ENCODE measurements at places on chromosomes 16 and 17.

DNA sequence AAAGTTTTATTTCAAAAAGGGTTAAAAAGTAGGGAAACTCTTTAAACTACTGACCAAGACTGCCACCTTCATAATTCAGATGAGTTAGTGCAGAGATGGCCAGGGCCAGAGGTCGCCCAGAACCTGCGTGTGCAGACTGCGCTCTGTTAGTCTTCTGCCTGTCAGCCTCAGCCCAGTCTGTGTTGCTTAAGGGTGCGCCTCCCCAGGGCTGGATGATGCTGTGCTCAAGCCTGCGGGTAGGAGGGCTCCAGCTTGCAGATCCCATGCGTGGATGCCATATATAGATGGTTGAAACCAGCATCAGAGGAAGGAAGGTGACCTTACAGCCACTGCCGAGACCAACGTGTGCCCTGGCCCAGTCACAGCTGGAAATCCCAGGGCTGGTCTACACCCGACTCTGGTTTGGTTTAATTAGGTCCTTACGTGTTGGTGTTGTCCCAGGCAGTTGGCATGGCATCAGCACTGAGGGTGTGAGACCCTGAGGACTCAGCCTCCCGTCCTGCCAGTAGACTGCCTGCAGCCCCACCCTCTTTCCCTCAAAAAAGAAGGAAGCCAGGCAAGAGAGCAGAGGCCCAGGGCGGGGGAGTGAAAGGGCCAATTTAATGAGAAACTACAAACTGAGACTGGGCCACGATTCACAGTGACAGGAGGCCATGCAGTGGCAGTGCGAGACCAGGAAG lies 27.7 kb downstream of the CDIP1 start:
- DNase-seq = peak; percentile 34

DNA sequence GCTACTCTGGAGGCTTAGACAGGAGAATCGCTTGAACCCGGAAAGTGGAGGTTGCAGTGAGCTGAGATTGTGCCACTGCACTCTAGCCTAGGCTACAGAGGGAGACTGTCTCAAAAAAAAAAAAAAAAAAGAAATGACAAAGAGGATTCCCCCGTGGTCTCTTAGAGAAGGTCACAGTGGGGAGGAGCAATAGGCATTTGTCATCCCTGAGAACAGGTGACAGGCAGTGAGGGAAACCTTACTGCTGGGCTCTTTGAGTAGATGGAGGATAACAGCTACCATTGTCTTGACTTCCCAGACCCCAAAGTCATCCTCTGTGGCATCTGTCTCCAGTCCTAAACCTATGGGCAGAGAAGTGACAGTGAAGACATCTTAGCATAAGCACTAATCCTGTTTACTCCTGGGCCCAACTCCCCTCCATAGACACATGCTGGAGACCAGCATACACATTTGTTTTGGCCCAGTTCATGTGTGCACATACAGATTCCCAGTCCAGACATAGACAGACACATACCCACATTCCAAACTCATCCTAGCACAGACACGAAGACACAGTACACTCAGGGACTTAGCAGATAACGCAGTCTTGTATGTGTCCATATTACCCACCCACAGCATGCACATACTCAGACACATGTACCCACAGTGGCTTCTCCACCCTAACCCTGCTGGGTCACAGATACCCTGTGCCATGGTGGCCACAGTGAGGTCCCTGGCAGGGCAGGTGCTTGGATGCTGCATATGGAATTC lies 2.7 kb downstream of the ESRP2 start:
- DNase-seq = no peak

DNA sequence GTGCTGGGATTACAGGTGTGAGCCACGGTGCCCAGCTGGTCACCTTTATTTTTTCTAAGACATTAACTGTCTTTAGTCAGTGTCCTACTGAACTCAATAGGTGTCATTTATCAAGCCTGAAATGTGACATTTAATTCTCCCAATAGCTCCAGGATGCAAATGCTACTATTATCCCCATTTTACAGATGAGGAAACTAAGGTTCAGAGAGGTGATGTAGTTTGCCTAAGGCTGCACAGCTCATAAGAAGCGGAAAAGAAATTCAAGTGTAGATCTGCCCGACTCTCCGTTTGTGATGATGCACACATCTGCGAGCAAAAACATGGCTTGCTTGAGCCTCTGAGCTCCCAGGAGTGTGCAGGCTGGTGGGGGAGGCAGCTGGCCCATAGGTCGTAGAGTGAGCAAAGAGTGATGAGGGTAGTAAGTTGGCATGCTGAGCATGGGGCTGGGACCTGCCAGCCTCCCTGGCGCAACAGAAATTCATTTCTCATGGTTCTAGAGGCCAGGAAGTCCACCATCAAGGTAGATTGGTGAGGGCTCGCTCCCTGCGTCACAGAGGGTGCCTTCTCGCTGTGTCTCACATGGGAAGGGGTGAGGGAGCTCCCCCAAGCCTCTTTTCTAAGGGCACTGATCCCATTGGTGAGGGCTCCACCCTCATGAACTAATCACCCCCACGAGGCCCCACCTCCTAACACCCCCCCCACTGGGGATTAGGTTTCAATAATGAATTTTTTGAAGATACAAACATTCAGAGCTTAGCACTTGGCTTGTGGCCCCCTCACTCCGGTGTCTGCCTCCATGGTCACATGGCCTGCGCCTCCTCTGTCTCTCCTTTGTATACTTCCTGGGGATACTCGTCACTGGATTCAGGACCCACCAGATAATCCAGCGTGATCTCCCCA lies 141.5 kb upstream of the PLCG2 start:
- no peak for DNase-seq

DNA sequence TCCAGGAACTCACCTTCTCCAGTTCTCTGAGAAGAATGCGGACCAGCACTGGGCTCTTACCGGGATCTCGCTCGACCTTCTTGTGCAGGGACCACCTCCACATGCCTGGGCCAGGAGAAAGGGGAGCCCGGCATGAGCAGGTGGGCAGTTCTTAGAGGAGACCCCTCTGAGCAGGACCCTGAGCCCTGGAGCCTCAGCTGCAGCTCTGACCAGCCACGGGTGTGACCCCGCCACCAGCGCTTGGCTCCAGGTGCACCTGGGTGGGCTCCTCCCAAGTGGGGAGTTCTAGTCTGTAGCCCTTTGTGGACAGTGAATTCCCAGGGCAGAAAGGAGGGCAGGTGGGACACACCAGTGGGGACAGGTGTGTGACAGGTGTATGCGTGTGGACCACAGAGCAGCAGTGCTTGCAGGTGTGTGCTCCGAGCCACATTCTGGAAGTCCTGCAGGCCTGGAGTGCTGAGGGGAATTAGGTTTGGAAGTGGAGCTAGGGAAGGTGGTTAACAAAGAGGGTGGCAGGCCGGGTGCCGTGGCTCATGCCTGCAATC lies 28.9 kb downstream of the PIK3R6 start:
- no peak for DNase-seq

GRCh38 chr16:29777576-29778350 lies at the start of gene ZG16:
Gene ZG16 (plus strand): TSS chr16:29778256. CDS start chr16:29779267, 1,011 bp downstream.
- no peak for DNase-seq

DNA sequence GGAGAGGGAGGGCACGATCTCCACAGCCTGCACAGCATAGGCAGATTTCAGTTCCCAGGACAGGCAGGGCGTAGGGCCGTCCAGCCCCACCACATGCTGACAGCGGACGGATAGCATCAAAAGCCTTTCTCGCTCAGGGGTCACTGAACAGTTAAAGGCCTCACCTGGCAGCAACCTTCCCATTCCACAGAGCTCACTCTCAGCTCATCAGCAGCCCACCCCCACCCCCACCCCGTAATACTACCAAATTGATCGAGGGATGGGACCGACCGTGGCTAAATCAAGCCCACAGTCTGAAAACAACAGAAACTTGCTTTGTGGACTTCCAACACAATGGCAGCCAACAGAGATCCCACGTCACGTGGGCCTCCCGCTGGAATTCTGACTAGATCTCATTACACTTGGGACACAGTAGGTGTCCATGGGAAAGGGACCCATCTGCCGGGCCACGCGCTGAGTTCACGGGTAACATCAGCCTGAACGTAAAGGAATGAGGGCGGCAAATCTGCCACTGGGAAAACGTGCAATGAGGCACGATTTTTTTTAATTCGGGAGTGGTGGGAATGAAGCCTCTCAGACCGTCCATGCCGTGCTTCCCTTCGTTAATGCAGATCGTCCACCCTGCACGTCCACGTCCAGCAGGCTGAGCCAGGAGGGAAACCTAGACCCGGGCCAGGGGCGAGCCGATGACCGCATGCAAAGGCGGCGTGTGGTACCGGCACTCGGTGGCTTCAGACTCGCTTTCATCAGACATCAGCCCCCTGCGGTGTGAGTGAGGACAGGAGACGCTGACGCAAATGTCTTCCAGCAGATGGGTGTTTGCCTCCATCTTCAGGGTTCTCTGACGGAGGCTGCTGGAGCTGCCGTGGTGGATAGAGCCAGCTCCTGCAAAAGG lies 92.1 kb downstream of the TBC1D16 start:
- DNase-seq = no peak

DNA sequence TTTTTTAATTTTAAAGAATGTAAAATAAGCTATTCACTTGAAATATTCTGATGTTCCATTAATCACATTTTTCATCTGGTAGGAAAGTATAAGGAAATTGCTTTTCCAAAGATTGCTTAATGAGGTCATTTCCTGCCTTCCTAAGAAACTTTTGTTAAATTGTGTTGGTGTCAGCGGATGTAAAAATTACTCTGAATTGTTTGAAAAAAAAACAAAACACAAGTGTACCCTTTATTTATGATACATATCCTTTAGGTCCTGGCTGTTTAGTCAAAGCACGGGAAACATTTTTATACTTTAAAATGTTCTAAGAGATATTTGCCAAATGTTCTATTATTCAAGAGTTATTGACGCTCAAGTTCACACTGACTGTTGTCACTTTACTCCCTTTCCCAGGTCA lies 1357.4 kb upstream of the GOT2 start:
- no peak for DNase-seq

DNA sequence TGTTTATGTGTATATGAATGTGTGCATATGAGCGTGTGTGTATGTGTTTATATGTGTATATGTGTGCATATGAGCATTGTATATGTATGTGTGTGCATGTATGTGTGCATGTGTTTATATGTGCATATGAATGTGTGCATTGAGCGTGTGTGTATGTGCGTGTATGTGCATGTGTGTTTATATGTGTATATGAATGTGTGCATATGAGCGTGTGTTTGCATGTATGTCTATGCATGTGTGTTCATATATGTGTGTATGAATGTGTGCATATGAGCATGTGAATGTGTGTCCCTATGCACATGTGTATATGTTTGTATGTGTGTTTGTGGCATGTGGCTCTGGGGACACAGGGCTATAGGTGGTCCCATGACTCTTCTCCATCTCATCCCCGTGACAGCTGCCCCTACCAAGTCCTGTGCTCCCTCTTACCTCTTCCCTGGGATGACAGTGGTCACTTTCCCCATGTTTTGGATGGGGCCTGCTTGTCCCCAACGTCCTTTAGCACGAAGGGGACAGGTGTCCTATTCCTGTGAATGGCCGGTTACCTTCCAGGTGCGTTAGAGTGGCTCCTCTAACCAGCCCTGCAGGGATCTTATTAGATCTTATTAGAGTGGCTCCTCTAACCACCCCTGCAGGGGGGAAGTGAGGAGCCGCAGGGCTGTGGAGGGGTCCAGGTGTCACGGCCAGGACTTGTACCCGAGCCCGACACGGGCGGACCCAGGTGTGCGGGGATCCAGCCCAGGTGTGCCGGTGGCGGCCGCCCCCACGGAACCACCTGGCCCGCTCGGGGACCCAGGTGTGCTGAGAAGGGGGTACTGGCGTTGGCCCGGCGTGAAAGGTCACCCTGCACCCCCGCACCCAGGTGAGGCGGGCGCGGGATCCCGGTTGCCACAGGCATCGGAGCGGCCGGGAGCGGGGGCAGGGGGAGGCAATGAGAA lies 105.6 kb downstream of the SEC14L1 start:
- DNase-seq = no peak

GRCh38 chr16:2505695-2506094 lies 8.1 kb upstream of the ATP6V0C start:
- no peak for DNase-seq

DNA sequence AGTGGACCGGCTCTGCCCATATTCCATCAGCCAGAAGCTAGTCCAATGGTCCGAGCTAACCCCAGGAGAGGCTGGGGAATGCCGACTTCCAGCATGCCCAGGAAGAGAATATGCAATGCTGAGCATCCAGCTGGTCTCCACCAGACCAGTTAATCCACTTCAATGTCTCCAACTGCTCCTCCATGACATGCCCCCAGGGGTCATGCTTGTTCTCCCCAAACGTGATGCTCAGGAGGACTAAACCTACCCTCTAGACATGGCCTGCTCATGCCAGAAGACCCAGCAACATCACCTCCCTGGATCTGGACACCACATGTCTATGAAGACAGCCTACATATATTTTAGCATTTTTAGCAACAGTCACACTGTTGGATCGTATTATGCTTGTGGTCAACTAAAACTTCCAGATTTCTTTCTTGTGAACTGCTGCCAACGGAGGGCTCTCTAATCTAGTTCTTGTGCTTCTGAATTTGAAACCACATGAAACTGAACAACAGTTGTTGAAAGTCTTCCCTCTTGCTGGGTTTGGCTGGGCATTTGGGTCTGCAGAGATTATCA lies 245.1 kb downstream of the SOX9 start:
- DNase-seq = no peak
